ENCODE measurements at places on chromosomes 12 and 14.

DNA sequence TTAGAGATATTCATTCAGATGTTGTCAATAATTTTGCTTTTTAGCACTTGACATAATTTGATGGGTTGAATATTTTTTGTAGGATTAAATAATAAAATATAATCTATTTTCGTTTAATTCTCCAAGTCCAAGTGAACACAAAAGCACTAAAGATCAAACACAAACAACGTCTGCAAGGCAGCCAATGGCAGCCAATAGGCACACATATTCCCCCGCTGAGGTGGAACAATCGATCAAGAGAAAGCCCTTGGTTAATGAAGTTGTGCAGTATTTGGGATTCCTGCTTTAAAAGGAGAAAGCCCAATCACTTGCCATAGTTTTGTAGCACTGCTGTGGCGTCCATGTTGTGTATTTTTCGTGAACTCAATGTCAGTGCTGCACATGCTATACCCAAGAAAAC is 1.5 kb downstream of the DHRS7 start:
- no peak for DNase-seq

- no peak for DNase-seq
Measured at GRCh38 chr14:97539411-97539795, 742.2 kb downstream of the VRK1 start.

- DNase-seq = no peak
Measured at GRCh38 chr12:65119063-65119462, 2.0 kb downstream of the WIF1 start.

DNA sequence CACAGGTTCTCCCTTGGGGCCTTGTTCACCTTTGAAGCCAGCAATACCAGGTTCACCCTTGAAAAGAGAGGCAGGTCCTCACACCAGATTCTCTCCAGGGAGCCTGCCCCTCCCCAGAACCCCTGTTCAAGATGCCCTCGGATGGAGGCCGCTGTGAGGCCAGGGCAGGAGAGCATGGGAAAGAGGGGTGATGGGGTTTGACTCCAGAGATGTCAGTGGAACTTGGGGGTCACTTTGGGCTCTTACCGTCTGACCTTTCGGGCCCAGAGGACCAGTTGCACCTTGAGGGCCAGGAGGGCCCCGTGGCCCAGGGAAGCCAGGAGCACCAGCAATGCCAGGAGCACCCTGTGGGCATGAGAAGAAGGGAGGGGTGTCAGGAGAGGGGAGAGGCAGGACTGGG is 17.4 kb downstream of the COL2A1 start:
- no peak for DNase-seq

DNA sequence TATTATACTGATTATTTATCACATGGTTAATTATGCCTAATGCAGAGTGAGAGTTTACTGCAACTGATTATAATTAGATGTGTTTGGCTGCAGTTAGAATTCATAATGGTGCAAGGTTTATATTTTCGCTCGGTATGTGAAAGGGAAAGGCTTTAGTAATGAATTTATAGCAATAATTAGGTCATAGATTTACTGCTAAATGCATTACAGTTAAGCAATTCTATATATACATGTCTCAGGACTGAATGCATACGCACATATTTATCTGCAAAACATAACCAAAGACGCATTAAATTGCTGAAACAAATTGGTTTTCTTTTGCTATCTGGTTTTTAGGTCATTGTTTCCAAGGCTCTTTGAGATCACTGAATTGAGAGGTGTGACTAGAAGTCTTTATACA is 428.1 kb upstream of the PDE3A start:
- DNase-seq = no peak

DNA sequence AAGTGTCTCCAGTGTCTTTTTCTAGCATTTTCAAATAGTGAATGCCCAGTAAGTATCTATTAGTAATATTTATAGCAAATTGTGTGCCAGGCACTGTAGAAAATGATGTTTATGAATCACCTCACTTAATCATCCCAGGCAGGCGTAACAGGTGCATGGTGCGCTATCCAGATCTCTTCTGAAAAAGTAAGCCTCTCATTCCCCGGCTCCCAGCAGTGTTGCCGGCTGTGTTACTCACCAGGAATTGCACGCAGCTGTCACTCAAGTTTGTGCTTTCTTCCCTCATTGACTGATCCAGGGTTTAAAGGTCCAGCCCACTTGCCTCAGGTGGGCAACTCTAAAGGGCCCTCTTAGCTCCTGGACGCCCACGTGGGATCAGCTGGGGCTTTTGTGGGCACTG is 173.8 kb upstream of the RASSF8 start:
- no peak for DNase-seq

GRCh38 chr12:66269757-66270383 is 32.4 kb upstream of the HELB start:
- no peak for DNase-seq

- DNase-seq = no peak
Measured at GRCh38 chr14:68770553-68771286, 22.1 kb downstream of the ZFP36L1 start.

DNA sequence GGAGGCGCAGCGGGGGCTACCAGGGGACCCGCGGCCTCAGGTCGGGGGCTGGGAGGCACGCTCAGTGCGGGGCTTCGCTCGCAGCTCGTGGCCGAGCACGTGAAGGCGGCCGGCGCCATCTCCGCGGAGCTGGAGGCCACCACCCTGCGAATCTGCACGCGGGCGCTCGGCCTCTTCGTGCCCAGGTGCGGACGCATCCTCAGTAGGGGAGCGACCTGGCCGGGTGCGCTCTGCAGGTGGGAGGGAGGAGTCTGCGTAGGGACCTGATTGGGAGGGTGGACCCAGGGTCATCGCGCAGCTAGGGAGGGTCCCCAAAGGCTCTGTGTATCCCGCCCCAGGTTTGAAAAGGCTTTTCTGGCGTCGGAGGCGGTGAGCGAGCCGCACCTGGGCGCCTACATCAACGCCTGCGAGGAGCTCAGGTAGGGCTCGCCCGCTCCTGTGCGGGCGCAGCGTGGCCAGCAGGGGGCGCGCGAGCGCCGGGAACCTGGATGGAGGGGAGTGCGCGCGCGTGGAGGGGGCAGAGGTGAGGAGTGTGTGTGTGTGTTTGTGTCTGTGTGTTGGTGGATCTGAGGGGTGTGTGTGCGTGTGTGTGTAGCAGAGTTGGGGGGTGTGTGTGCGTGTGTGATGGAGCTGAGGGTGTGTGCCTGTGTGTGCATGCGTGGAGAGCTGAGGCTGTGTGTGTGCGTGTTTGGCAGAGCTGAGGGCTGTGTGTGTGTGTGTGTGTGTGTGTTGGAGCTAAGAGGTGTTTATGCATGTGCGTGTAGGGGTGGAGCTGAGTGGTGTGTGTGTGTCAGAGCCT is 10.3 kb downstream of the EXOC3L4 start:
- no peak for DNase-seq

DNA sequence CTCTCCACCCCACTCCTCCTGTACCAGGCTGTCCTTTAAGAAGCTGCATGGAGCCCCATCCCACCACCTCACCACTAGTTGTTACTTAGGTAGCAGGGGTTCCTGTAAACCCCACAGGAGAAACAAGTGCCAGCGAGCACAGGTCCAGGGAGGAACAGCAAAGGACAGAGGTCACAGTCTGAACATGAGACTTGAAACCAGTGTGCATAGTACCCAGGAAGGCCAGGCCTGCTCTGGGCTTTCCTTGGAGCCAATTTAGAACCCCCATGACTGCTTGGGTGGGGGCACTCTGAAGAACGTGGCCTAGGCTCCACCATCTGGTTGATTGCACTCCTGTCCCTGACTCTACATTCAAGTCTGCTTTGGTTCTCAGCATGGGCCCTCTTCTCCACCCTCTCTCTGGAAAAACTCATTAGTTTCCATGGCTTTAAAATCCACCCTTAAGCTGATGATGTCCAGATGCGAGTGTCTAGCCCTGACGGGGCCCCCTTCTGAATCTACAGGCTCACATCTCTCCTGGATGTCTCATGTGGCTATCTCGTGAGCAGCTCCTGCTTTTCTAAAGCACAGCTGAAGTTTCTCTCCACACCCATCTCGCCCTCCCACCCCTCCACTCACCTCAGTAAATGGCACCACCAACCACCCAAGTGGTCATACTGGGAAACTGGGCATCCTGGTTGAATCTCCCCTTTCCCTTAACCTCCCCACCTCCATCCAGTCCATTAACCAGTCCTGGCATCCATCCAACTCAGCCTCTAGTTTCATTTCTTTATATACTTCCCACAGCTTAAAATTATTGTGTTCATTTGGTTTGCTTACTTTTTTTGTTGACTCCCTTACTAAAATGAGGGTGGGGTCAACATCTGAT is 8.4 kb downstream of the KRT3 start:
- DNase-seq = no peak

- DNase-seq = no peak
Measured at GRCh38 chr12:4947253-4947652, 37.5 kb downstream of the KCNA1 start.

- DNase-seq = no peak
Measured at GRCh38 chr14:94346841-94347240, 23.7 kb upstream of the SERPINA6 start.

All from vagina (tissue), 2 donors.